ENCODE measurements at places on chromosomes 16 and 17. TPM values are rescaled to one million over a fixed set of nuclear protein-coding genes. Genes with fewer than 3 reads are reported as not detected.

DNA sequence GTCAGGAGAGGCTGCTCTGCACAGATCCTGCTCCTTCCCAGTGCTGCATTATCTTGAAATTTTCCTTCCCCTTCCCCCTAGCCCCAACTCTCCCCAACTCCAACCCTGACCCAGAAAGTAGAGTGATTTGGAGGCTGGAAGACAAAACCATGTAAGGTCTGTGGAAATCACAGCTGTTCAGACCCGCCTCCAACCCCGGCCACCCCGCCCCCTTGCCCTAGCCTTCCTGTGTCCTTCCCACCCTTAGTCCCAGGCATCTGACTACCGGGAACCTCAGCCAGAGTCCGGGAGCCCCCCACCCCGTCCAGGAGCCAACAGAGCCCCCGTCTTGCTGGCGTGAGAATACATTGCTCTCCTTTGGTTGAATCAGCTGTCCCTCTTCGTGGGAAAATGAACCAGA lies at the start of gene AOC3:
AOC3 (plus strand) TSS at position 246 of the 400 bp plus-strand sequence; CDS start at position 391, 145 bp downstream.
- no peak for DNase-seq

The CFAP97D1 gene
- not detected for total RNA-seq

DNA sequence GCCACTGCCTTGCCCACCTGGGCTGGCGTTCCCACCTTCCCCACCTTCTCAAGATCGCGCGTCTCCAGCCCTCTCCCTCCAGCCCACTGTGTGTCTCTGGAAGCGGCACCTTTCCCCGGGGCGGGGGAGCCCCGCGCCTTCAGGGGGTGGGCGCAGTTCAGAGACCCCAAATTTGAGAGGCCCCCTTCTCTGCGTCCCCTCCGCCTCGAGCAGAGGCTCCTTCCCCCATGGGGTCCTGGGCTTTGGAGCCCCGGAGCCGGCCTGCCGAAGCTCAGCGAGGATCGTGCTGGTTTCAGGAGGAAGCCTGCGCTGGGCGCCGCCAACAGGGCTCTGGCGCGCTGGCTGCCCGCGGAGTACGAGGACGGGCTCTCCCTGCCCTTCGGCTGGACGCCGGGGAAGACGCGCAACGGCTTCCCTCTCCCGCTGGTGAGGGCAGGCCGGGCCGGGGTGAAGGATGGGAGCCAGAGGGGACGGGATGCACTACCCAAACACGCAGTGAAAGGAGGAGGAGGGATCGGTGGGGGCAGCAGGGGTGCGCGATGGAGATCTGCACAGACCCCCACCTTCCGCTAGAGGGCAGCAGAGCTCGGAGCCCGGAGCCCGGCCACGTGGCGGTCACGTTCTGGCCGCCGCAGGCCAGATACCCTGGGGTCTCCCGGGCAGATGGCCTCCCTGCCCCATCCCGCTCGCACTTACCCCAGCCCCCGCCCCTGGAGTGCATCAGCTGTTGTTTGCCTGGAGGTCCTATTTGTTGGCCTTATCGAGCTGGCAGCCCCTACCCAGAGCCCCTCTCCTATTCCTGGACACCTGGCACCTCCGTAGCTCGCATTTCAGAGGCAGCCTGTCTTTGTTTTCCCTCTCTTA lies 11.1 kb downstream of the LPO start:
- DNase-seq: no peak

GRCh38 chr16:396605-397004 lies 394 bp upstream of the NME4 start:
- DNase-seq: no peak
